ENCODE measurements at places on chromosomes 12 and 14.

- DNase-seq: no peak
Measured at GRCh38 chr14:21991130-21991529, 317.5 kb upstream of the OR4E1 start.

- no peak for DNase-seq
Measured at GRCh38 chr12:56188778-56189098, 545 bp downstream of the SMARCC2 start.

DNA sequence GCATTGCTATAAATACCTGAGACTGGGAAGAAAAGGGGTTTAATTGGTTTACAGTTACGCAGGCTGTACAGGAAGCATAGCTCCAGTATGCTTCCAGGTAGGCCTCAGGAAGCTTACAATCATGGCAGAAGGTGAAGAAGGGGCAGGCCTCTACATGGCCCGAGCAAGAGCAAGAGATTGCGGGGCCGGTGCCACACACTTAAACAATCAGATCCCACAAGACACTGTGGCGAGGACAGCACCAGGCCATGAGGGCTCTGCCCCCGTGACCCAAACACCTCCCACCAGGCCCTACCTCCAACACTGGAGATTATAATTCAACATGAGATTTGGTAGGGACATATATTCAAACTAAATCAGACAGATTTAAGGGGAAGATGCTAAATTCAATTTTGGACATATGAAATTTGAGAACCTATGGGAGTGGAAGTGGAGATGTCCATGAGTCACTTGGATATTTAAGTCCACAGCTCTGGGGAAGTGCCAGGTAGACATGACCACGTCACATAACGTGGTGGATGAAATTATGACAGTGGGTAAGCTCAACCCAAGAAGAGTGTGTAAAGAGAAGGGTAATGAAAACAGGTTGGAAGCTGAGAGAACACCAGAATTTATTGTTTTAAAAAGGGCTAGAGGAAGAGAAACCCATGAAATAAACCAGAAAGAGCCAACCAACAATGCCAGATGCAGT lies 1.5 kb upstream of the LTA4H start:
- no peak for DNase-seq

- no peak for DNase-seq
Measured at GRCh38 chr14:28629328-28630004, 137.1 kb upstream of the FOXG1 start.

GRCh38 chr12:22744197-22744596 lies 119.2 kb downstream of the ETNK1 start:
- DNase-seq: no peak

DNA sequence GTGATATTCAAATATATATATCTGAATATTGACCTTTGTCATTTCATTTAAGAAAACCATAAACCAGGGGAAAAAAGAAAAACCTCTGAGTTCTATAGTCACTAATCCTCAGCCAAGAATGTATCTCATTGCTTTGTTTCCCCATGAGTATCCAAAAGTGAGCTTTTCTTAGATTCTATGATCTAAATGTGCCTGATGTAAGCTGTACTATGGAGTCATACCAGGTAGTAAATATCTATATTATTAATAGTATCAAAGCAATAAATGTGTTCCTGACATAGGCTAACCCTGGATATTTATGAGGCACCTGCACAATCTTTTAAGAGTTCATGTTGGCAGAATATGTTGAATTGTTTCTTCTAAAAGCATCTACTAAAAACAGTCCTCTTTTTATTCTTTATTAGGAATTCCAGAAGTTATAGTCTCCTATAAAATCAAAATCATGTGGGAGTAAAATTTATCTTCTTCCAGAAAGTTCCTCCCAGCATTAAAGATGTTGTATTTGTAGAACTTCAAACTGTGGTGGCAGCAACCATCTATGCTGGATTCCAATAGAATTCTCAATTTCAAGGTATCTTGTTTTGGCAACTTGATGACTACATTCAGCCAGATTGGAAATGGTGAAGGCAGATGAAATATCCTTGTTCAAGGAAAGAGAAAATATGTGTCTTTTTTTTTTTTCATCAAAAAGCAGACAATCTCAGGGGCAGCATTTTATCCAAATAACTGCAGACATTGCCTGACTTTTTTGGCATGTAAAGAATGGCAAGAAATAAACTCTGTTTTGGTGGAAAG lies 139.7 kb upstream of the RASSF8 start:
- DNase-seq: no peak

- DNase-seq: no peak
Measured at GRCh38 chr12:42779186-42779859, 189.8 kb upstream of the PRICKLE1 start.

GRCh38 chr12:119319638-119320037 lies 14.9 kb upstream of the CCDC60 start:
- DNase-seq: no peak

DNA sequence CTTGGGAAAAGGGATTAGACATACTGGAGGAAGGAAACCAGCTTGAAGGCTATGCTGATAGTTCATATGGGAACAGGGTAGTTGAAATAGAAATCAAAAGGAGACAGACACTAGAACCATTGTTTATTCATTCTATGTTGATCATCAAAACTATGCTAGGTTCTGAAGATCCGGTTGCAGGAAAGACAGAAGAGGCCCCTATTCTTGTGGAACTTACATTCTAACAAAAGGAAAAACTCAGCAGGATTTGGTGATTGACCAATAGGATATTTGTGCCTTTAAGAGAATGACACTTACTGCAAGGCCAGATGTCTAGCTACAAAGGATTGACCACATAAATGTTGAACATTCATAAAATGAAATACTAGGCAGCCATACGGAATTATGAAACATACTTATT lies 179.2 kb downstream of the AKAP6 start:
- DNase-seq: no peak

DNA sequence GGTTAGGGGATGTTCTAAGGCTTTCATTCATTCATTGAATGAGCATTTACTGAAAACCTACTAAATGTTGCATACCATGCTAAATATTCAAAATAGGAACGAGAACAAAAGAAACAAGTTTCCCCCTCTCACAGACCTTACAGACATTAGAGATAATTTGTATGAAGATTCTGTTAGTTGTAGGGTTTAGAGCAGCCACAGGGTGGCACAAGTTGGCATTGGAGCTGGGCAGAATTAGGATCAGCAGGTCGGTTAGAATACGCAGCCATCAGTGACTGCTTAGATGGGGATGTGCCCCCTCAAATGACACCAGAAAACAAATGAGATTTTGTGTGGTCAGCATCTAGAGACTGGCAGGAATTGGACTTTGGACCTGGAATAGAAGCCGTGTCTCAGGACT lies 166.3 kb upstream of the DAAM1 start:
- DNase-seq: no peak

GRCh38 chr12:49410818-49411217 lies 43.6 kb downstream of the SPATS2 start:
- no peak for DNase-seq

GRCh38 chr14:86501611-86502010 lies 971.7 kb downstream of the FLRT2 start:
- no peak for DNase-seq

DNA sequence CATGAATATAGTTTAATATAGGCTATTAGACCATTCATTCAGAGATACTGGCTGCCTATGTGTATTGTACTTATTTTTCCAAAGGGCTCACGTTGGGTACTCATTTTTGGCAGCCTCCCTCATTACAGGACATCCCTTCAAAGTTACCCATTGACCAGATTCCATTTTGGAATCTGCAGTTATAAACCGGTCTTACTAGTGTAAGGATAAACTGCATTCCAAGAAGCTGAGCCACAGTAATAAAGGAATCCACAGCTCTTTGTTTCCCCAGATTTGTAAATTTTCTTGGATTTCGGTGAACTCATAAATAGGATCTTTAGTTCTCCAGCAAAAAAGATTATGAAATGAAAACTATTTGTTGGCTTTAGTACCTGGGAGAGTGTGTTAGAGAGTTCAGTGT lies 18.9 kb upstream of the CFL2 start:
- DNase-seq: no peak

DNA sequence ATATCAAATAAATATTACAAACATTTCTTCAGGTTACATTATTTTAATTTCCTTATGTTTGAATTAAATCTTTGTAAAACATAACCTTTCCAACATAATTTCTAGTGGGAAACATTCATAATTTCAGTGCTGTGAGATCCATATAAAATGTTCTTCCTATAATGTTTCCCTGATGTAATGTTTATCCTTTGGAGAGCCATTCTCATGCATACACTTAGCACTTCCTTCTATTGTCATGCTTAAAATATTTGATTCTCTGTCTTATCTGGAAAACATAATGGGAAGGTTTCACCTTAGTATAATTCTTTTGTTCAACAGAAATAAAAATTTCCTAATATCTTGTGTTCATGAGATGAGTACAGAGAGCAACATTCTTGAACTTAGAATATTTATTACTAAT lies 472.5 kb downstream of the ADAMTS20 start:
- no peak for DNase-seq

DNA sequence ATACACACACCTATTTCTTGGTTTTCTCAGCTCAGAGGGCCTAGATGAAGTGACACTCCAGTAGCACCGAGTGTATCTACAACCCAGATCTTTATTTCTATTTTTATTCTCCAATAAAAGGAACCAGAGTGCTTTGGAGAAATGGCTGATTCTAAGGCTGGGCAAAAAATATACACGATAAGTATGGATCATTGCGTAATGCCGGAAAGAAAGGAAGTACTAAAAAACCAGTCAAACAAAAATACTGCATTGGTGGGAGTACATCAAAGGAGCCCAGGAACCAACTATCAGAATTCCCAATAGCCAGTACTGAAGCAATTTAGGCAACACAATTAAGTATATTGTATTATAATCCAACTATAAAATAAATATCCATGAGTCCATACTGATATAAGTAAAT lies 400.9 kb upstream of the CCDC196 start:
- no peak for DNase-seq

DNA sequence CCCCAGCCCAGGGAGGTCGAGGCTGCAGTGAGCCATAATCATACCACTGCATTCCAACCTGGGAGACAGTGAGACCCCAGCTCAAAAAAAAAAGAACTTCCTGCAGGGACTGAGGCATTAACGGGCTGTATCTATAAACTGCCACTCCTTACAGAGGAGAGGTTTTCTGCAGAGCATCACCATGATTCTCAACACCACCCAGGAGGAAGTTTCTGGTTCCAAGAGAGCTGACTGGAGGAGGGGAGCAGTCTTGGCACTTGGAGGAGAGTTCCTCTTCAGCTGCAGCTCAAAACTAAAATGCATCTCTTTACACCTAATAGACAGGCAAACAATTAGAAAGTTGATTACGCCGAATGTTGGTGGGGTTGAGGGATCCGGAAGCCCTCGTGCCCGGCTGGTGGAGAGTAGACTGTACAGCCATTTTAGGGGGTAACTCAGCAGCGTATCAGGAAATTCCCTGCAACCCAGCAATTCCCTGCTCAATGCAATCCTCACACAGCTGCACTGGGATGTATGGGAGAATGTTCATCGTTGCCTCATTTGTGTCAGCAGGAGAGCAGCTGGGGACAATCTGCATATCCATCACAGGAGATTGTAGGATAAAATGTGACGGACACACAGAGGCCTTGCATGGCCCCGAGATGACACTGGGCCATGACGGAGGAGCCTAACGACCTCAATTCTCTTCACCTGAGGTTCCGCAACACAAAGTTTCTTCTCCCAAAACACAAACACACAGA lies 36.6 kb downstream of the ACTN1 start:
- DNase-seq: no peak

DNA sequence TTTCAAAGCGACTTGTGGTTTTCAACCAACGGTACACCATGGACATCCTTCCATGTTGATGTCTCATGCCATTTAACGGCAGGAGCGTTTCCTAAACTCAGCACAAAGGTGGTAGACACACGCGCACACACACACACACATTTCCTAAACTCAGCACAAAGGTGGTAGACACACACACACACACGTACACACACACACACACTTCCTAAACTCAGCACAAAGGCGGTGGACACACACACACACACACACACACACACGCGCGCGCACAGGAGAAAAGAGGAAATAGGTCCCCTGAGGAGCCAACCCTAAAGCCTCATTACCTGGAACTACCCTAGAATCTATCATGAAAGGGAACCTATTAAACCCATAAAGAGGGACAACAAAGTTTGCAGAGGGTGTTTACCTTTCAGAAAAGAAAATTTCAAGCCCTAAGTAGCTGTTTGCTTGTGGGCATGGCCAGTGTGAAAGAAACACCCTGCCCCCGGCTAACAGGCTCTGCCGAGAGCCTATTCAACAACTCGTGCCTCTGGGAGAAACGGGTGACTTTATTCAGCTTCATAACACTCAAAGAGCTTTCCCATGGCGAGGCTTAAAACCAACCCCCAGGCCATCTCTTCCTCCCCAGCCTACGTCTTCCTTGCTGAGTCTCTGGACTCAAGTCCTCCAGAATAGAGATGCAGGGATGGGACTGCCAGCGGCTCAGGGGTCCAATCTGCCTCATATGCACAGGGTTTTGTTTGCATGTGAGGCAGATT lies 31.8 kb downstream of the SLC8B1 start:
- DNase-seq: no peak

DNA sequence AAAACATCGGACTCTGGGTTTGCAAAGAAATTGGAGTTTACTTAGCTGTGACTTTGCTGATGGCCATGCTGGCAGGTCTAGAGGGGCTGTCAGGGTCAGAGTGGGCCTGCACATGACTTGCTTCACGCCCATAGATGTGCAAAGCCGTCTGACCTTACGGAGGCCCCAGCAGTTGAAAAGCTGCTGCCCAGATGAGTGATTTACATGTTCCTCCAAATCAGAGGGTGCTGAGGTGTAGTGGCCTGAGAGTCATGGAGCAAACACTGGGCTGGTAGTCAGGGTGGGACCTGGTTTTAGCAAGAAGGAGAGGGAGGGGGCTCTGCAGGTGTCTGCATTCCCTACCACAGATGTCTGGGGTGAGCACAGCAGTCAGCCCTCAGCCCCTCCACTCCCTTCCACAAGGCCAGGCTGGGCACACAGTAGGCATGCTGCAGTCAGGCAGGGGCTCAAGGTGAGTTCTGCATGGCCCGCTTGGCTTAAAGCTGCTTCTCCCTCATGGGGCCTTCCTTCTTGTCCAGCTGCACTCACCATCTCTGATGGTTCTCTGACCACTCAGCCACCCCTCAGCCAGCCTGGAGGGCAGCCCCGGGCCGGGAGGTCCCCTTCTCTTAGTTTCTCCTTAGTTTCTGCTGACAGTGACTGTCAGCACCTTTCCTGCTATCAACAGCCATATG lies 34.2 kb upstream of the EML1 start:
- no peak for DNase-seq

GRCh38 chr14:72383865-72384264 lies 451.6 kb downstream of the RGS6 start:
- DNase-seq: no peak

DNA sequence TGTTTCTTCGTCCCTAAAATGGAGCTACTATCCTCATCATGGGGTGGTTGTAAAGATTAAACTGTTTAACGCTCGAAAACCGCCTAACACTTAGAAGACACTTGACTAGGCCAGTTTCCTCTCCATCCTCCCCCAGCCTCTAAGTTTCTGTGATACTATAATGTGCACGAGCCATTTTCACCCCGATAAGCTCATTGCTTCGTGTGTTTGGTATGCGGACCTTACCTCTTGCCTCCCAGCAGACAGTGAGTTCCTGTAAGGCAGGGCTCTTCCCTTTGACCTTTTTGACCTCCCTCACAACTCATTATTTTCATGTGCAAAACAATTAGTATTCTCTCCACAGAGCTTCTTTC lies 499 bp upstream of the GXYLT1 start:
- DNase-seq: no peak

Data from activated T-helper 1 cell treated with anti-CD3 and anti-CD28 coated beads, Interleukin-2, amount 50 U/mL, for 16 hours (primary cell).